HS-5 (cell line): ENCODE measurements at places on chromosomes 2 and 18.

DNA sequence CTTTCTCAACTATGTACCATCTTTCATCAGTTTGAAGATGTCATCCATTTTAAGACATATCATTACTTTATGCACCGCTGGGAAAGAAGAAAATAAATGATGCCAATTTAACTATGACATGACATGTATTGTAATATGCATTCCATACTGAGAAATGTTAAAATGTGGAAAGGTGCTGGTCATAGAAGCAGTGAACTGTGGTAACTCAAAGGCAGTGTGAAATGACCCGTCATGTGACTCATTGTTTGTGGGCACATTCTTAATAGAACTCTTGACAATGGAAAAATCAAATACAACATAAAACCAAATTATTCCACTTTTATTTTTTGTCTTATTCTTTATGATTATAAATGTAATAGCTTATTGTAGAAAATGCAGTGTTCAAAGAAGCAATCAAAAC, 455.0 kb upstream of the ST6GAL2 start:
- DNase-seq, result no peak

DNA sequence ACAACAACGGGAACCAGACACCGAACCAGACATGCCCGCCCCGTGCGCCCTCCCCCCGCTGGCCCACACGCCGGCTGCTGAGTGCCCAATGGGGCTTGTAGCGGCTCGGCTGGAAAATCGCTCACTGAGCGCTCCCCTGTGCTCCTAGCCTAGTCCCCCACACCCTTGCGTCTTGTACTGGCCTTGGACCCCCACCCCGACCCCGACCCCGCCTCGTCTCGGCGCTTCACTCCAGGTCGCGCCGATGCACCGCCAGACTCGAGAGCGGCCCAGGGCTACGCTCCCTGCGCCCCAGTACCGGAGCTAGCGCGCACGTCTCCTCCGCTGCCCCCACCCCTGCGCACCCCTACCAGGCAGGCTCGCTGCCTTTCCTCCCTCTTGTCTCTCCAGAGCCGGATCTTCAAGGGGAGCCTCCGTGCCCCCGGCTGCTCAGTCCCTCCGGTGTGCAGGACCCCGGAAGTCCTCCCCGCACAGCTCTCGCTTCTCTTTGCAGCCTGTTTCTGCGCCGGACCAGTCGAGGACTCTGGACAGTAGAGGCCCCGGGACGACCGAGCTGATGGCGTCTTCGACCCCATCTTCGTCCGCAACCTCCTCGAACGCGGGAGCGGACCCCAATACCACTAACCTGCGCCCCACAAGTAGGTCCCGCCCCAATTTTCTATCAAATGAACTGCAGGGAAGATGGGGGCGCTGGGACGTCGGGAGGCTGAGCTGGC, 1.5 kb downstream of the GAD1 start:
- no peak for DNase-seq

- DNase-seq, result no peak
Measured at GRCh38 chr2:161981679-161982250, 92.2 kb downstream of the DPP4 start.

GRCh38 chr2:20540587-20541293, 93.9 kb downstream of the RHOB start:
- DNase-seq, result no peak

DNA sequence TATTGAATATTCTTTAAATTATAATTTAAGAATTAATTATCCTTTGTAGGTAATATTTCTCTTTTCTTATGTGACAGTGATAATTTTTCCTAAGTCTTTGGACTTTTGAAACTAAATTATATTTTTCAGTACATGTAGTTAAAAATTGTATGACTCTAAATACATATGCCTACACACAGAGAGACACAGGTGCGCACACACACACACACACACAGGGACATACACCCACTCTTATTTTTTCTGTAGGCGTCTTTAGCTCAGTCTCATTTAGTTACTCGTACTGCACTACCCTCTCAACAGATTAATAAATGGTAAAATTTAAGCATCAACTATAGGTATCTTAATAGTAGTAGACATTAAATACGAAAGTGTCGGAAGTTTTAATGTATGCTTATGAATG, 56.1 kb downstream of the ZNF236 start:
- no peak for DNase-seq

- no peak for DNase-seq
Measured at GRCh38 chr2:105143467-105144151, 97.9 kb upstream of the GPR45 start.

GRCh38 chr2:212288308-212288707, 250.3 kb downstream of the ERBB4 start:
- DNase-seq, result no peak

- DNase-seq, result no peak
Measured at GRCh38 chr2:199460846-199461710, 3.3 kb upstream of the SATB2 start.

DNA sequence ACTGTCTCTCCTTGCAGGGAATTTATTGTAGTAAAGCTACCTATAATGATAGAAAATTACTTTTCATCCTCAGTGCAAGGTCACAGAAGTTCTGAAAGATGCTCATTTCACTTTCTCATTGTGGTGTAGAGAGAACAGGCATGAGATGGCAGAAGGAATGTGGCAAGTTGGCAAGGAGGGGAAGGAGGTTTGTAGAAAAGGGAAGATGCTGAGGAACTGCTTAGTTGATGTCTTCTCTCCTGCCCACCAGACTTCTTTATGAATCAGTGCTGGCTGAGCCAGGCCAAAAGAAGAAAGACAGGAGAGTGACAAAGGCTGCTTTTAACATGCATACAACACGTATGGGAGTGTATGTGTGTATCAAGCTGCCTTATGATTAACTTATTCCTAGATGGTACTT, 164.4 kb downstream of the PRPF40A start:
- DNase-seq, result no peak

DNA sequence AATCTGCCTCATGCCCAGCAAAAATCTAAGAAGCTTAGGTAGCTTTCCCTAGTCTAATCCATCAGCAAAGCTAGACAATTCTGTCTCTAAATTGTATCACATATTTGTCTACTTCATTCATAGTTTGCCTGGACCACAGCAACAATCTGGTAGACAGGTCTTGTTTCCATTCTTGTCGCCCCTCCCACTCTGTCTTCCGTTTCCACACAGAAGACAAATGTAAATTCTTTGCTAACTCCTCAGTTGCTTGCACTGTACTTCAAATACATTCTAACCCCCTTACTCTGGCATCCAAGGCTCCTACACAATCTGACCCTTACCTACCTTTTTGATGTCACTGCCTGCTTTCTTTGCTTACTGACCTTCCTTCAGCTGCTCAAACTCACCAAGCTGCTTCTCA, 40.1 kb downstream of the THUMPD2 start:
- no peak for DNase-seq

- DNase-seq, result no peak
Measured at GRCh38 chr2:206558492-206558891, 83.8 kb upstream of the FAM237A start.

GRCh38 chr2:58870704-58871103, 629.6 kb upstream of the FANCL start:
- DNase-seq, result no peak

DNA sequence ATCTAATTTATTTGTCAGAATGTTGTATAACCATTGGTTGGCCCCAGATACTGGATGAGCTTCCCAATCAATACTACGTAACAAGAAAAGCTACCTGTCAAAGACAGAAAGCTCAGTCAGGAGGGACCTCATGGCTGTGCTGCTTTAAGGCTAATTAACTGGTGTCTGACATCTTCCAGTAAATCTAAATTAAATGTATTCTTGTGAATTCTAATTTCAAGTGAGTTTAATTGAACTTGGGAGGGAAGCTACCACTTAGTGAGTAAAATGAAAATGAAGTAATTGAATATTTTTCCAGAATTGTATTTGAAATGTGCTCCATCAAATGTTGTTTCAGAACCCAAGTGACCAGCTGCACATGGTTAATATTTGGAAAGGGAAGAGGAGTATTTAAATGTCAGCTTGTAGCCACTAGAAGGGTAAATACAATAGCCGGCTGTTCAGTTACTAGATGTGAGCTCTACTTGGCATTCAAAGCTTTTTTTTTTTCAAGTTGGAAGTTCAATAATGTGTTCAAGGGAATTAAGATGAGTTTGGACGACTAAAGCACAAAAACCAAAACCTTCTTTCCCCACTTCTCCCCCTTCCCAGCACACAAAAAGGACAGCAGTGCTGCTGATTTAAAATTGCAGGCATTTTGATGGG, 62.0 kb downstream of the GPR39 start:
- no peak for DNase-seq

DNA sequence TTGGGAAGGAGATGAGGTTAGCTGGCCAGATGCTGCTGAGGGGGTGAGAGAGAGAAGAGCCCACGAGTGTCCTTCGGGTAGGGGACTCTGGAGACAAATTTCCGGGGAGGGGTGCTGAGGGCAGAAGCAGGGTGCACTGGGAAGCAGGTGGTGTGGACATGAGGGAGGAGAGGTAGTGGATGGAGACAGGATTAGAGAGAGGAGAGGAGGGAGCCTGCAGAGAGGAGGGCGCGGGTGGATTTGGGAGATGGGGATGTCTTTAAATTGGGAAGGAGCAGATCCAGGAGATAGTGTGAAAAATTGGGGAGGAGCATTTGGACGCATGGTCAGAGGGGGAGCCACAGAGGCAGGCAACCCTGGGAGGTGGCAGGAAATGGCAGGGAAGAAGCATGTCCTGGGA, 154.7 kb downstream of the DYSF start:
- DNase-seq, result no peak

- DNase-seq, result no peak
Measured at GRCh38 chr18:71115261-71115660, 826.4 kb downstream of the SOCS6 start.

DNA sequence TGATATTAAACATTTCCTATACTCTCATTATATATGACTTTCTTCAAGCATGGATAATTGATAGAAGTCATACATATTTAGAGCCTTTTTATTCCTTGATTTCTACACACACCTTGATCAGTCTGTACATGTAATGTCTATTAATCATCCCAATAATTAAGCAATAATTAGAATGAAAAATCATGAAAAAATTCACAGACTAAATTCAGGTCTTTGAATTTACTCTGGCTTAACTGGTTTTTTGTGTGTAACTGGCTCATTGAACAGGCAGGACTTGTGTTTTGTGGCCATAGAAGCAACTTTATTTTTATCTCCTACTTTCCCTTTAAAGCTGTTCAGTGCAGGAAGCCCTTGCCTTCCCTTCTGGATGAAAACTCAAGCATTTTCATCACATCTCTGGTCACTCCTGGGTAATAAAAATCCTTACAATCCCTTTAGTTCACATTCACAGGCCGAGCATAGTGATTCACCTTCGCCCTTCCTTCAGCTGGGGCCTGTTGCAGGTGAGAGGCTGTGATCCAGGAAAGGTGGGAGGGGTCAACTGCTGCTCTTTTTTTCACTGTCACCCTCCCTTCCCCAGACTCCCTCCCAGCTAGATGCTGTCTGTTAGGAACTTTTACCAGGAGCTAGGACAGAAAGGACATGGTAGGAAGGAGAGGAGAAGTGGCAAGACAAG, 58.0 kb upstream of the ITSN2 start:
- no peak for DNase-seq
